ENCODE measurements at places on chromosomes 12 and 14. TPM values are rescaled to one million over a fixed set of nuclear protein-coding genes. Genes with fewer than 3 reads are reported as not detected.

DNA sequence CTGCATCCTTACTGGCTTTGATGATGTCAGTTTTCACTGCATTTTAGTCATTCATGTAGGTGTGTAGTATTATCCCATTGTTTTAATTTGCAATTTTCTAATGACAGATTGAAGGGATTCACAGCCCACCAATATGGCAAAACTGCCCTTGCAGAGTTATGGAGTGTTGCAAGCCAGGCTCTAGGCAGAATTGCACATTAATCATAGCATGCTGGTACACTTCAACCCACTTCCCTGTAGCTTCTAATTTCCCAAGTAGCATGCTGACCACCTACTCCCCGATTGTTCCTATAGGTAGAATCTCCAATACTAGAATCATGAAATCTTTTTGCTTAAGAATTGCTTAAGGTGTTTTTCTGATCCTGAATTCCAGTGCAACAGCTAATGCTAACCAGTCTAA is 5.2 kb upstream of the RNASE6 start:
- DNase-seq, result no peak

GRCh38 chr12:119069147-119069642 is 87.9 kb downstream of the SRRM4 start:
- no peak for DNase-seq

DNA sequence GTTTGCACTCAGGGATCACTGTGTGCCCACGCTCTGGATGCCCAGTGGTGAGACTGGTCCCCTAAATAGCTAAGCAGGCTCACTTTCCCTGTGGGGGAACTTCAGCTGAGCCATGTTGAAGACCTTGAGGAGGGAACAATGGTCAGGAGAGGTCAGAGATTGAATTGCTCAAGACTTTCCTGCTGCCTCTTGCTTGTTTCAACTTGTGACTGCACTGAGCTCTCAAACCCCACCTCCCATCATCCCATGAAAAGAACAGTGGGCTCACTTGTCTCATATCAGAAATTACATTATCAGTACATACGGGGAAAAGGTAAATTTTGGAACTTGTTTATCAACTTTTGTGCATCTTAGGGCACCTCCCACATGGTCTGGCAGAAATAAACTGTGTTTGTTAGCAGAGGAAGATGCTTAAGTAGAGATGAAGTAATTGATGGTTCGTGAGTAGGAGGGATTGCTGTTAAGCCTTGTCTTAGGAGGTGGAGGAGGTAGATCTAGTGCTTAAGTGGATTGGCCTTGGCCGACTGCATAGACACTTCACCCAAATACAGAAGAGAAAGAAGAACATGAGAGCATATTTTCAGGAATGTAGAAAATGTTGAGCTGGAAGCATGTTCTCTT is 15.0 kb upstream of the SERPINA1 start:
- no peak for DNase-seq

- DNase-seq, result no peak
Measured at GRCh38 chr14:68293404-68293803, 473.8 kb downstream of the RAD51B start.

DNA sequence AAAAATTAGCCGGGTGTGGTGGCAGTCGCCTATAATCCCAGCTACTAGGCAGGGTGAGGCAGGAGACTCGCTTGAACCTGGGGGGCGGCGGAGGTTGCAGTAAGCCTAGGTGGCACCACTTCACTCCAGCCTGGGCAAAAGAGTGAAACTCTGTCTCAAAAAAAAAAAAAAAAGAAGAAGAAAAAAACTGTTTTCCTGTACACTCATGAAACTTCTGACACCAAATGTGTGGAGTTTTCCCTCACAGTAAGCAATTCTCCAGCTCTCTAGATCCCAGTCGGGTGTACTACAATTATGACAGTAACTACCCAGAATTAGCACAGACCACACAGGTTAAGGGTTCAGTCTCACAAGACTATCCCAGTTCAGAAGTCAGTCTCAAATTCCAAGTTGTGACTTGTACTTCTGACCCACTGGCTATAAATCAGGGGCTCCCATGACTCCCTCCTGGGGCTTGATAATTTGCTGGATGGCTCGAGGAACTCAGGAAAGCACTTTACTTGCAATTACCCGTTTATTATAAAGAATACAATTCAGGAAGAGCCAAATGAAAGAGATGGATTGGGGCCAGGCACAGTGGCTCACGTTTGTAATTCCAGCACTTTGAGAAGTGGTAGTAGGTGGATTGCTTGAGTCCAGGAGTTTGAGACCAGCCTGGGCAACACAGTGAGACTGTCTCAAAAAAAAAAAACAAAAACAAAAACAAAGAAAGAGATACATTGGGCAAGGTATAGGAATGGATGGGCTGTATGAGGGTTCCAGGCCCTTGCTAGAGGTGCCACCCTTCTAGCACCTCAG is 12.4 kb upstream of the ARF6 start:
- DNase-seq, result no peak

DNA sequence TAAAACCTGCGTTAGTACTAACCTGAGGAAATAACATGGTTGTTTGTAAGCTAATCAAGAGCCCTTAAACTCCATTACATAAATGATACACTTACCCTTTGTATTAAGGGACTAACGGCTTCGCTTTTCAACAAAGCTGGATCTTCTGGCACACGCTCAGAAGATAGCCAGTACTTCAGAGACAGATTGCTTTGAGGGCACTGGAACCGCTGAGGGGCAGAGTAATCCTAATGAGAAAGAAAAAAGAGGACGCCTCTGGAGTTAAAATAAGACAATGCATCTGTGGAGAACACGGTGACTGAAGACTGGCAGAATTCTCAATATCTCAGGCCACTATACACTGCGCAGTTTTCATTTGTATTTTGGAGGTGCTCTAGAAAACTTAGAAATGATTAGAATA is 1.5 kb upstream of the KTN1 start:
- no peak for DNase-seq

Gene SGPP1
- total RNA-seq, result 9.1 TPM

DNA sequence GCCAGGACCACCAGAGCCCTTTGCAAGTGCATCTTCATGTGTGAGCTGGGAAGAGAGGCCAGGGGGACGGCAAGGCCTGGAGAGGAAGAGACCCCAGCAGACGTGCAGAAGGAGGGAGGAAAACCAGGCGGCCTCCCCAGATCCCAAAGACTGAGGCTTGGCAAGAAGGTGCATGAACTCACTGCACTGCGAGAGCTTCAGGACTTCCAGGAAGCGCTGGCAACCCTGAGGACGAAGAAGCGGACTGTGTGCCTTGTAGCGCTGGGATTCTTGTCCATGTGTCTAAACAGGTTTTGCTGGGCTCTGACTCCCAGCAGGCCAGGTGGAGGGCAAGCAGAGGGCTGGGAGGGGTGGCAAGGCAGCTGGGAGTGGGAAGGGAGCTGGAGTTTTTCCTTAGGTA is 939 bp downstream of the TGFB3 start:
- DNase-seq, result peak; percentile 52

GRCh38 chr12:107115119-107115518 is 21.8 kb upstream of the CRY1 start:
- DNase-seq, result no peak

GRCh38 chr14:103555559-103556337 is 6.7 kb downstream of the BAG5 start:
- no peak for DNase-seq

Gene RNU4-1
- 2,444 TPM for total RNA-seq

Gene ASCL1
- not detected for total RNA-seq

Gene OTX2
- total RNA-seq, result not detected

GRCh38 chr14:64815257-64815656 is 64.5 kb downstream of the SPTB start:
- no peak for DNase-seq

DNA sequence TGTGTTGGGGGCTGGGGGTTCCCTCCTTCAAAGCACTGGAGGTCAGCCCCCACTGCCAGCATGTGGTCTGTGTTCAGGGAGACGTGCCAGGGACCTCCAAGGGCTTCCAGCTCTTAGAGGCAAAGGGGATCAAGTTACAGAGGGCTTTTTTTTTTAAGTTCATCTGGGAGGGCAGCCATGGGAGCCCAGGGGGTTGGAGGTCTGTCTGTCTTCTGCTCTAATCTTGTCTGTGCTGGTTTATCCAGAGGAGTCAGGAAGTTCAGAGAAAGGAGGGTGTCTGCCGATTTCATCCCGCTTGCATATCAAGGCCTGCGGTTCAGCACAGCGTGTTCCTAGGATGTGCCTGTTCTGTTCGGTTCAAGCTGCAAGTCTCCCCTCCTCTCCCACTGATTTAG is 72.2 kb downstream of the TMEM132C start:
- DNase-seq, result no peak

Gene OAS1
- 9.8 TPM for total RNA-seq

Gene RNF212B
- not detected for total RNA-seq

- DNase-seq, result no peak
Measured at GRCh38 chr14:22597771-22598098, 365 bp upstream of the ABHD4 start.

GRCh38 chr12:4800555-4800954 is 80.4 kb downstream of the GALNT8 start:
- DNase-seq, result no peak

DNA sequence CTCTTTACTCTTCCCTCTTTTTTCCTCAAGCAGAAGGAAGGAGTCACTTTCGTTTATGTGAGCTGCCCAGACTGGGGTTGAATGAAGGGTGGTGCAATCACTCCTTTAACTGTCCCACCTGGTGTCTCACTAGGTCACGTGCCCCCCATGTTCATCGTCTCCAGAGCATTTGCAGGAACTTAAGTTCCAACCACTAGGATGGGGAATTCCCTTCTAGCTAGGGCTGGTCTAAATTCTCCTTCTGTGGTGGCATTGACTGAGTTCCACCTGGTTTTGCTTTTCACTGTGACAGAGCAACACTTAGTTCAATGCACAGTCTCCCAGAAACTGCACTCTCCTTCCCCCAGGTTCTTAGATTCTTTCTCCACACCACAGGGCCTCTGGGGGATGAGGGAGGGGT is 9.5 kb downstream of the FANCM start:
- no peak for DNase-seq

Gene RND1
- total RNA-seq, result 0.61 TPM

Gene DAO
- not detected for total RNA-seq

GRCh38 chr12:25052196-25052913 is 103.5 kb upstream of the BCAT1 start:
- no peak for DNase-seq

DNA sequence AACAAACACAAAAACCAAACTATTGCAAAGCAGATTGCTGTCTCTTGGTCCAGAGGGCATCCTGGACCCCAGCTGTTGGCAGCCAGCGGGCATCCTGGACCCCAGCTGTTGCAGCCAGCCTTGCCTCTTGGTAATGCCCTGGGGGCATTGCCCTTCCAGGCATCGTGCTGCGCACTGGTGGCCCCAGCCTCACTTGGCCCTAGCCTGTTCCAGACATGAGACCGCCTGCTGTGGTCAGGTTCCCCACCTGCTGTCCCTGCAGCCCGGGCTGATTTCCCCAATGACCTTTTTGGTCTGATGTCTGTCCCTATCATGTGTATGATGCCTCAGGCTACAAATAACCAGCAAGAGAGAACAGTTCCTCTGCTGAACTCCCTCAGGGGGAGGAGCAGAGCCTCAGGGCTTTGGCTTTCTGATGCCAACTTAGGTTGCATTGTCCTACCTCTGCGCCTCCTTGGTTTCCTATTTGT is 20.8 kb downstream of the MLXIP start:
- DNase-seq, result no peak

- DNase-seq, result peak; percentile 62
Measured at GRCh38 chr14:76473481-76474263, 97.7 kb downstream of the ESRRB start.

GRCh38 chr12:123051556-123051955 is 71.1 kb downstream of the ARL6IP4 start:
- DNase-seq, result no peak

DNA sequence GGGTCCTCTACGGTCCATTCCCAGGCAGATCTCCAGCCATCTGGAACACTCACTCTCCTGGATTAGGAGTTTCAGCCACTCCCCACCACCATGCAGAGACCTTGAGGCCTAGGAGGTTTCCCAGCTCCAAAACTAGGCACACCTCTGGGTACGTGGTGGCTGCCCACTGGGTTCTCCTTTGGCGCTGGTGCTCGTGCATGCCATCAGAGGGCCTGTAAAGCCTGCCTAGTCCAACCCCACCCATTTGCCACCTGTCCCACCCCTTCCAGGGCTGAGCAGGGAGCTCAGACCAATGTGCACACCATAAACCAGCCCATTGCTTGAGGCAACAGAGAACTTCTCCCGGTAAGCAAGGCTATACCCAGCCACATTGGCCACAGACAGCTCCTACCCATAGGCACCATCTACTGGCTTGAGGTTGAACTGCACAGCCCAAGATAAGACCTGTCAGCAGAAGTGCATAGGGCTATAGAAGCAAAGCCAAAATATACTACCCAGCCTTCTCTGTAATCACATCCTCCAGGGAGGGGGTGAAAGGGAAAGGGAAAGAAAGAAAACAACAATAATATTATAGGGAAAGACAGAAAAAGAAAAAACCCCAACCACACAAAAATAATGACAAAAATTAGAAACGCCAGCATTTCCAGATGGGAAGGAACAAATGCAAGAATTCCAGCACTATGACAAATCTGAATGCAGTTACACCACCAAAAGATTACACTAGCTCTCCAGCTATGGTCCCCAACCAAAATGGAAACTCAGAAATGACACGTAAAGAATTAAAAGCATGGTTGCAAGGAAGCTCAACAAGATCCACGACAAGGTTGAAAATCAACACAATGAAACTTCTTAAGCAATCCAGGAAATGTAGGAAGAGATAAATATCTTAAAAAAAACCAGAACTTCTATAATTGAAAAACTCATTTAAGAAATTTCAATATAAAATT is 111.9 kb upstream of the CCDC175 start:
- no peak for DNase-seq

Data from right cardiac atrium (tissue), 5 donors.